ENCODE measurements at places on chromosomes 1 and 21. TPM values are rescaled to one million over a fixed set of nuclear protein-coding genes. Genes with fewer than 3 reads are reported as not detected.

DNA sequence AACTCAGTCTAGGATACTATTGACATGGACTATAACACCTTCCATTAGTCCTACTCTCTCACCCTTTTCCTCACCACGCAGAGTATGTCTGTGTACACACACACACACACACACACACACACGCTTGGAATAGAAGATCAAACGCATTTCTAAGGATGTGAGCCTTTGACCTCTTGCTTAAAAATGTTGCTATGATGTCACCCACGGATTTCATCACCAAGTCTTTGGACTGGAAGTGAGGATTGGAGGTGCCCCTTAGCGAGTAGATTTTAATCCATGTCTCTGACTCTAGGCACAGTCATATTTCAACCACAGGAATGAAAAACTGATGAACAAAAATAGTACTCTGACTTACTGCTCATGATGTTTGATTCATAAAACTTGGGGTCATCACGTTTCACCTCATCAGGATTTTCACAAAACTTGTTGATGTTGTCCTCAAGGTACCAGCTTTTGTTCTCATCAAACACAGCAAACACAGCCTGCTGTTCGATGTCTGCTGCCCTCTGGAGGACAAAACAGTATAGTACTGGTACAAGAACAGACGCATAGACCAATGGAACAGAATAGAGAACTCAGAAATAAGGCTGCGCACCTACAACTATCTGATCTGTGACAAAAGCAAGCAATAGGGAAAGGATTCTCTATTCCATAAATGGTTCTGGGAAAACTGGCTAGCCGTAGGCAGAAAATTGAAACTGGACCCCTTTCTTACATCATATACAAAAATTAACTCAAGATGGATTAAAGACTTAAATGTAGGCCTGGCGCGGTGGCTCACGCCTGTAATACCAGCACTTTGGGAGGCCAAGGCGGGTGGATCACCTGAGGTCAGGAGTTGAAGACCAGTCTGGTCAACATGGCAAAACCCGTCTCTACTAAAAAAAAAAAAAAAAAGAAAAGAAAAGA, 39.9 kb downstream of the F5 start:
- peak; percentile 39 for DNase-seq

DNA sequence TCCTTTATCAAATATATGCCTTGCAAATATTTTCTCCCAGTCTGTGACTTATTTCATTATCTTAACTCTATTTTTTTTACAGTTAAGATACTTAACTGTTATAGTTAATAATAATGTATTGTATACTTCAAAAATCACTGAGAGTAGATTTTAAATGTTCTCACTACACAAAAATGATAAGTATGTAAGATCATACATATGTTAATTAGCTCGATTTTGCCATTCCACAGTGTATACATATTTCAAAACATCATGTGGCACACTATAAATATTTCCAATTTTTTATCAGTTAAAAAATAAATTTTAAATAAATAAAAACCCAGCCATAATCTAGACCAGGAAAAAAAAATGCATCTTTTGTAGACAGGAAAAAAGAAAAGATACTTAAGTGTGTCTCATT, 27.2 kb downstream of the CTTNBP2NL start:
- no peak for DNase-seq

DNA sequence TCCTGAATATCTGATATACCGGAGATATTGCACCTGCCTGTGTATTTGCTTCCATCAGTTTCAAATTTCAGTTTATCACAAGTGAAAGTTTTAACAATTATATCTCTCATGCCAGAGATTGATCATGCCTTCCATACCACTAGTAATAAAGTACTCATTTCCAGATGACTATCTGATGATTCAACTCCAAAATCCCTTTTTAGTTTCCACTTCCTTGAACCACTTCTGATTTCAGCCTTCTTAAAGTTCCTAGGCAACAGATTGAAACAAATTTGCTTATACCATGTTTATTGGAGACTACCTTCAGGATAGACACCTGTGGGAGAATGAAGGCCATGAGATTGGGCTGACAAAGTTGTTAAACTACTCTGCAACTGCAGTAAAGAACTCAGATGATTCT, 21.5 kb upstream of the COL11A1 start:
- no peak for DNase-seq

- no peak for DNase-seq
These were observed 7.4 kb downstream of the HMCN1 start for GRCh38 chr1:185741551-185741950.

- DNase-seq, result no peak
These were observed 688.9 kb upstream of the ADGRL2 start for GRCh38 chr1:81111818-81112217.

- DNase-seq, result peak; percentile 12
These were observed 1.1 kb downstream of the DPYD start for GRCh38 chr1:97919585-97920261.

- DNase-seq, result no peak
These were observed 30.1 kb upstream of the VASH2 start for GRCh38 chr1:212920246-212920645.

DNA sequence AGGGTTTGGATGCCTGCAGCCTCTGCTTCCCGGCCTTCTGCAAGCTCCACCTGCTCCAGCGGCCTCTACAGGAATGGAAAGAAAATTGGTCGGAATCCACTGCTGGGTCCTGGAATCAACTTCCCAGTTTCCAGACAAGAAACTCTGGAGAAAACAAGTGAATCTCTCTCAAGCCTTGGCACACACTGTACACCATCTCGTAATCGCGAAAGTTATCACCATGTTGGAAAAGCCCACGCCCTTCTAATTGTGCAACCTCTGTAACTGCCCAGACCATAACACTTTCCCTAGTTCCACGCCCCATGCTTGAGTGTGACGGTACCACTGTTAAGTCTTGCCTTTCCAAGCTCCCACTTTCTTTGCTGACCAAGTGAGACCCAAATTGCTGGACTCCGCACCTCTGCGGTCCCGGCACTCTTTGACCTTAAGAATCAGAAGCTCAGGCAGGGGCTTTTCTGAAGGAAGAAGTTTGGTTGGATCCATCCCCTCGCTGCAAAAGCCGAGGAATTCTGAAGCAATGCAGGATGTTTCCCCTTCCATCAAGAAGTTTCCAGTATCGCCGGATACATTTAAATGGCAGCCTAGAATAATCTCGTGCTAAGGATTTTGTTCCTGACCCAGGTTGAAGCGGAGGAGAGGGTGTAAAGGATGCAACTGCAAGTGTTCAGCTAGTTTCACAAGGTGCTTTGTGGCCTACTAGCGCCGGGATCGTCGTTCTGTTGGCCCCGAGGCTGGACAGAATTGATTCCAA, 6.2 kb downstream of the NR5A2 start:
- no peak for DNase-seq

DNA sequence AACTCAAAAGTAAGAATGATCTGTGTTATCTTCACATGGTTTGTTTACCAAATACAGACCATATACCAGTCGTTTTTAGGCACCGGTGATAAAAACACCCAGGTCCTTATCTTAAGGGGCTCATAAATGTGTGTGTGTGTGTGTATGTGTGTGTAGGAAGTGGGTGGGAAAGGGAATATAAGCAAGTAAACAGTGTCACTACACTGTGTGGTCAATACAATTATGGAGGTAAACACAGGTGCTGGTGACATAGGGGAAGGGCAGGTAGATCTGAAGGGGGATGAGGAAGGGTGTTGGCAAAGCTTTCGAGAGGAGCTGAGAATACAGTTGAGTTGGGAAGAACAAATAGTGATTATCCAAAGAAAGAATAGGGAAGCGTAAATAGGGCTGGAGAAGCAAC, 19.1 kb upstream of the MRPS6 start:
- DNase-seq, result no peak

GRCh38 chr1:33791251-33791650, 72.6 kb upstream of the HMGB4 start:
- no peak for DNase-seq

- DNase-seq, result no peak
These were observed 703 bp upstream of the KRTAP12-1 start for GRCh38 chr21:44682580-44683151.

GRCh38 chr1:246930830-246931548, 759 bp downstream of the AHCTF1 start:
- no peak for DNase-seq

GRCh38 chr1:119869995-119870394, 26.3 kb downstream of the ADAM30 start:
- no peak for DNase-seq

DNA sequence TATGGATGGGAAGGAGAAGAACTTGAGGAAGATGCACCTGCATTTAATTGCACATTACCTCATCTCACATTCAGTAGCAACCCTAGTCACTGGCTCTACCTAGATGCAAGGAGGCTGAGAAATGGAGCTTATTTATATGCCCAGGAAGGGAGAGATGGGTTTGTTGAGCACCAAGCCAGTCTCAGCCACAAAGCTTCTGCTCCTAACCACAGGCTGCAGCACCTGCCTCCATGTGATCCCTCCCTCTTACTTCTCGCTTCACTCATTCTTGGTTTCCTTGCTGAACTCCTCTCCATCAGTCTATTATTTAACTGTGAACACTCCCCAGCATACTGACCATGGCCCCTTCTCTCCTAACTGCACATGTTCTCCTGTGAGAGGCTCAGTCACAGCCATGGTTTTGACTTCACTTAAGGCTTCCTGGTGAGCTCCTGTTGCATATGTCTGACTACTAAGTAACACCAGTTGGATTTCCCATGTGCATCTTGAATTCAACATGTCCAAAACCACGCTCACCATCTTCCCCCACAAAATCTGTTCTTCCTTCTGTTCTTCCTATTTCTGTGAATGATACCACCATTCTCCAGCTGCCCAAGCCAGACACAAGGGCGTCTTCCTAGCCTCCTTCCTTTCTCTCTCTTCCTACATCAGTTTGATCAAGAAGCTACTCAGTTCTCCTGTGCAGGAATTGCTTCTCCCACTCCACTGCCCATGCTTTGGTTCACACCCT, 139.8 kb downstream of the AK5 start:
- no peak for DNase-seq

DNA sequence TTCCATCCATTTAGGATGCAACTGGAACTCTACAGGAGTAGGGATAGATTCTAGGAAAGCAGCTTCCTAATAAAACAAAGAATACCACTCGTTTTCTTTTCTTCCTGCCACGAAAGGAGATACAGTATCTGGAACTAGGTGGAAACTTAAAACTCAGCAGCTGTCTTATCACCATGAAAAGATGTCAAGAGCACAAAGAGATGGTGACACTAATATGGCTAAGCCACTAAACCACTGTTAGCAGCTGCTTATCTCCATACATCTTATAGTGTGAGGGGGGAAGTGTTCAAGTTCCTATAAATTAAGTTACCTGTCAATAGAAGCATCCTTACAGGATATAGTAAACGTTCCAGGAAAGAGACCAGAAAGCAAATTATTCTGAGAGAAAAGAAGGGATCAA, 162.5 kb downstream of the TYW3 start:
- DNase-seq, result no peak

DNA sequence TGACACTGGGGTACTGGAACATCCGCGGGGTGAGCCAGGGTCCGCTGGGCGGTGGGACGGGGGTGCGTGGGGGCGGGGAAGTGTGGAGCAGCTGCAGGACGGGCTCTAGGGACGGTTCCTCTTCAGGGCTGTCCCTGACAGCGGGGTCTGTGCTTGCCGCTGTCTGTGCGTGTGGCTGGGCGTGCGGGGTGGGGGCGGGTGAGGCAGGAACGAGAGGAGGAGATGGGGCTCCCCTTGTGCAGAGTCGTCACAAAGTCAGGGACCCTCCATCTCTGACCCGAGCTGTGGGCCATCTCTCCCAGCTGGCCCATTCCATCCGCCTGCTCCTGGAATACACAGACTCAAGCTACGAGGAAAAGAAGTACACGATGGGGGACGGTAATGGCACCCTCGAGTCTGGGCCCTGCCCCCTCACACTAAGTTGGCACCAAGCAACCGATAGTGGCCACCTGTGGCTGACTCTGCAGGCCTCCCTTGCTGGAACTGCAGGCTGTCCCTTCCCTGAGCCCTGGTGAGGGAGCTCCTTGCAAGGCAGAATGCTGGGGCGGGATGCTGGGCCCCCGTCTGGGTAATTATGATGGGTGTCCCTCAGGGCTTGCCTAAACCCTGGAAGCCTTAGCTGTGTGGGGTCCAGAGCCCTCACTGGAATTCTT, 392 bp downstream of the GSTM2 start:
- DNase-seq, result no peak

GRCh38 chr1:242673652-242674051, 149.2 kb upstream of the PLD5 start:
- DNase-seq, result no peak

- peak; percentile 98 for DNase-seq
These were observed 9.3 kb upstream of the MDM4 start for GRCh38 chr1:204506969-204507316.

GRCh38 chr1:45913183-45913683, 109.8 kb downstream of the MAST2 start:
- peak; percentile 38 for DNase-seq

DNA sequence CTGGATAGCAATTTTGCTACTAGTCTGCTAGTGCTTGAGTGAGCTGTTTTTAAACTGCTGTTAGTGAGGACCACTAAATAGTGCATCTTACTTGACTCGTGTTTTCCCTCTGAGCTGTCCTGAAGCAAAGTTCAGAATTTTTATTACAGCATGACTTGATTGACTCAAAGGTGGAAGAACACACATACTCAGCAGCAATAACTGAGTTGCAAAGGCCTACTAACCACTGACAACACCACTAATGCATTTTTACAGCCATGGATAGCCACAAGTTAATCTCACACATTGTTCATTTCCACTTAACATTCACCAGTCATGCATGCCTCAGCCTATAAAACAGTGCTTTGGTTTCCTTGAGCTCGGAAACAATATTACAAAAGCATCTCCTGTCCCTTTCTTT, 148.7 kb downstream of the RUNX1 start:
- DNase-seq, result no peak

DNA sequence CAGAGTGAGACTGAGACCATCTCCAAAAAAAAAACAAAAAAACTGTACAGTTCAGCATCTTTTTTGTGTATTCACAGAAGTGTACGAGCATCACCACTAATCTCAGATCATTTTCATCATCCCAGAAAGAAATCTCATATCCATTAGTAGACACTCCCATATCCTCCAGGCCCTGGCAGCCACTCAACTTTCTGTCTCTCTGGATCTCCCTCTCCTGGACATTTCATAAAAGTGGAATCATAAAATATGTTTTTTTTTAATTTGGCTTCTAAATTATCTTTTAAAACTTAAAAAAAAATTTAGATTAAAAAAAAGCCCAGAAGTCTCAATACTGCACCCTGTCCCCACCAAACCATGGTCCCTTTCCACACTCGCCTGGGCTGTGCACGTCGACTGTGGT, 22.1 kb downstream of the RIPPLY3 start:
- DNase-seq, result no peak

GRCh38 chr1:23403735-23404486, 20.6 kb downstream of the TCEA3 start:
- DNase-seq, result peak; percentile 72

- DNase-seq, result no peak
These were observed 38.9 kb downstream of the FAM163A start for GRCh38 chr1:179781962-179782361.

- DNase-seq, result peak; percentile 61
These were observed 314 bp downstream of the DPH5 start for GRCh38 chr1:101025283-101025656.

Gene TTC39A
- 4.9 TPM for total RNA-seq

Gene SH3D21
- total RNA-seq, result 16.9 TPM

Gene KDM5B
- total RNA-seq, result 170 TPM

Gene DDX20
- total RNA-seq, result 12.8 TPM

Gene PRKAA2
- 10.6 TPM for total RNA-seq

Gene VWA5B1
- total RNA-seq, result 0.39 TPM

Gene COL8A2
- total RNA-seq, result 10.7 TPM

Gene SLC25A24
- 40.4 TPM for total RNA-seq

Measured in skin of body (tissue), 3 donors.